ENCODE measurements at places on chromosomes 16 and 17.

DNA sequence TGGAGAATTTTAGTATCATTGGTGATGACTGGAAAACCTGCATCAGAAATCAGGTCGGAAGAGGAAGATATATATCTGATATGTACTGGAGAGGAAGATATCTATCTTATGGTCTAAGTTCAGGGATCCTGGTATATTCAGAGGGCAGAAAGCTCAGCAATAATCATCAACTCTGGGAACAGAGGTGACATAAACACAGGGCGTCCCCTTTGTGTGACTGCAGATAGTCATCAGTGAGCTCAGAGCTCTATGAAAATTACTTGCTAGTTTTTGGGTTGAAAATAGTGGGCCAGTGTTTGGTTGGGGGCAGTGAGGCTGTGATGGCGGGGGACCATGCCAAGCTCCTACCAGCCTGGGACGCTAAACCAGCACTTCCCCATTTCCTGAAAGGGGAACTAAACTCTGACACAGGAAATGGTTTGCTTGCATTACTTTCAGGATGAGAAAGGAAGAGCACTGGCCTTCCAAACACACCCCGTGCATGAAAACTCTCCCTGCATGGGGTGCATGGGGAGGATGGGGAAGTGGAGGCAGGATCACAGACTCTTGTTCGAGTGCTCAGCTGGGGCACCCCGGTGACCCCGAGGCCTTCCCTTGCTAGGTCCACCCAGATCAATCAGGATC lies 15.8 kb downstream of the NOD2 start:
- no peak for DNase-seq

DNA sequence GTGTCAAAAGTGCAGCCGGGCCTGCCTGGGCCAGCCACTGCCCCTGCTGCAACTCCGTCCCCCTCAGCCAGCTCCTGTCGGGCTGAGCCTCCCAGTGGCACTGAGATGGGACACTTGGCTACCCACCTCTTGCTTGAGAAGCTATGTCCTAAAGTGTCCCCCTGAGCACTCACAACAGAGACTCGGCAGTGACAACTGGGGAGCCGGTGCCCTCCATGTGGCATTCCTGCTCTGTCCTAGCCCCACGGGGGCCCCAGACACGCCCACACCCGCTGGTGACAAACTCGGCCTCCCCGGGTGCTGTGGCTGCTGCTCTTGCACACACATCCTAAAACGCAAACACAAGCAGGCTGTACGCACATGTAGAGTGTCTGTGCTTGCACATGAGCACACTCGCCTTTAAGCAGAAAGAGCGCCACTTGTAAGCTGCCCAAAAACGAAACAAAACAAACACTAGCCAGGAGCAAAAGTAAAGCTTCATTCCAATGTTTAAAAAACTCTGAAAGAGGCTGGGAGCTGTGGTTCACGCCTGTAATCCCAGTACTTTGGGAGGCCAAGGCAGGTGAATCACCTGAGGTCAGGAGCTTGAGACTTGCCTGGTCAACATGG lies 253.9 kb downstream of the RBFOX3 start:
- DNase-seq, result no peak

GRCh38 chr17:74832421-74832820 lies 27.3 kb downstream of the GRIN2C start:
- DNase-seq, result no peak

DNA sequence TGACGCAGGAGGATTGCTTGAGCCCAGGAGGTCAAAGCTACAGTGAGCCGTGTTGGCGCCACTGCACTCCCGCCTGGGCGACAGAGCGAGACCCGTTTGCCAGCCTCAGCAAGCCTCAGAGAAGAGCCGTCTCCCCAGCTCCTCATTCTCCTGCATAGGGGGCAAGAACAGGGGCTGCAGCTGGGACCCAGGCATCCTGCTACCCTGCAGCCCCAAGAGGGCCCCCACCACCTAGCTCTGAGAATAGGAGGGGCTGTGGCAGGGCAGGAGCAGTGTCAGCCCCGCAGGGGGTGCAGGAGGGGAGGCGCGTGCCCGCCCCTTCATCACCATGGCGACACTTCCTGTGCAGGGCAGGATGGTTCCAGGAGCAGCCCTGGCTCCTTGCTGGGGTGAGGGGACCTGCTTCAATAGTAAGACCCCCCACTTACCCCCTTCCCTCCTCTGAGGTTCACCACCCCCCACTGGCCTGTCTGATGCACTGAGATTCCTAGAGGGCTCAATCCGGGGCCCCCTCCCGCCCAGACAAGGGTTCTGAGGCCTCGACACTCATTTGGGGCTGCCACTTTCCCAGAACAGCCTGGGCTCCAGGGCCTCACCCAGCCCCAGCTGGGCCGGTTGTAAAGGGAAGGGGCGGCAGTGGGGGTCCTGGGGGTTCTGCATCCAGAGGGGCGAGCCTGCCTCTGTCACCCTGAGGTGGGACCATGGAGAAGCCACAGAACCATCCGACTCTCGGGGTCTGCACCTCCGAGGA lies 20.2 kb downstream of the VASN start:
- no peak for DNase-seq

- no peak for DNase-seq
These were observed 4.8 kb upstream of the ITGA3 start for GRCh38 chr17:50051082-50051576.

DNA sequence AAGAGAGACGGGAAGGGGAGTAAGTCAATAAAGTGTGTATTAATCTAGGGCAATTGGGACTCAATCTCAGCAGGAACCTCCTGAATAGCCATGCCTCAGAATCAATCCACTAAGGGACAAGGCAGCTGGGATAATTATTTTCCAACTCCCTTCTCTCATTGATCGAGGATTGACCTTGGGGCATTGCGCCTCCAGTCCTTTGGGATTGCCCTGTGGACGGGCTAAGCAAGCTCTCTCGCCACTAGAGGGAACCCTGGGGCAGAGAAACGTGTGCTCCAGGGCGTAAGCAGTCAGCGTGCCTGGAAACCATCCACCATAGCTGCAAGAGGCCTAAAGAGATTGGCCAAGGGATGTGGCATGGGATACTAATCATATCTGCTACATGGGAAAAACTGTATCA lies 53.9 kb upstream of the ERCC4 start:
- no peak for DNase-seq

GRCh38 chr17:17159571-17159970 lies 46.6 kb downstream of the PLD6 start:
- no peak for DNase-seq

- DNase-seq, result no peak
These were observed 11.0 kb downstream of the MPO start for GRCh38 chr17:58269557-58270291.

DNA sequence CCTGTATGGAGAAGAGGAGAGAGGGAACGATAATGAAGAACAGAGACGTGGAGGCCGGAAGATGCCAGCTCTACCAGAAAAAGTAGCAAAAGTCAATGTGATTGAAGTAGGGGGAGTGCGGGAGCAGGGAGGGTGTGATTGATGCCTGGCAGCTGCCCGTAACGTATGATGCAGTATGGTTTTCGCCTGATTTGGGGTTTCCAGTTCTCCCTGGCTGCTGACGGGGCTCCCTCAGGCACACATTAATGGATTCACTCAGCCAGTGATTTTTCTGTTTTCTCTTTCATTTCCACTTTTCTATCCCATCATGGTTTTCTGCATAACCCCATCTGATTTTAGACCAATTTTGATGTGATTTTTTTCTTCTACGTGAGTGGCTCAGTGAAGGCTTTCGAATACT lies 62.1 kb downstream of the PRKCA start:
- no peak for DNase-seq

DNA sequence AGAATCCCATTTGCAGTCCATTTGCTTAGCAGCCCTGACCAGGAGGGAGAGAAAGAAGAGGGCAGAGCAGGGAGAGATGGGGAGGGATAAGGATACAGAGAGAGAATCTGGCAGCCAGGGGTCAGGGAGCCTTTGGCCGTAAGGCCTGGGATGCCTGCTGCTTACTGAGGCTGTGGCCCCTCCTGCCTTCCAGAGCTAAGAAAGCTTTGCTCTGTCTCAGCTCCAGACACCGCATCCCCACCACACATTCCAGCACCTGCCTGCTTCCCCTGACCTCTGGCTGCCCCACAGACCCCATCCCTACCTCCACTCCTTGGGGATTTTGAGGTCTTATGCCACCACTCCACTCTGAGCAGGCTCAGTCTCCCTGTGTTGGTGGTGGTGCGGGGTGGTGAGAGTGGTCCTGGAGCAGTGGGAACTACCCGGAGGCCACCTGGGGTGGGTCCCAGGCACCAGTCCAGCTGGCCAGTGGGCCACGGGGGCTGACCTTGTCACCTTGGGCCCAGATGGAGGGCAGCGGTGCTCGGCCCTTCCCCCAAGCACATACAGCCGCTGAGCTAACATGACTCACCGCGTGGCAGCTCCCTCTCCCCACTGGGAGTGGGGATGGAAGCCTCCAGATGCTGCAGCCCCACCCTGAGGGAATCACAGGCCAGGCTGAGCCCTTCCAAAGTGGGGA lies 58.3 kb downstream of the RAI1 start:
- no peak for DNase-seq

DNA sequence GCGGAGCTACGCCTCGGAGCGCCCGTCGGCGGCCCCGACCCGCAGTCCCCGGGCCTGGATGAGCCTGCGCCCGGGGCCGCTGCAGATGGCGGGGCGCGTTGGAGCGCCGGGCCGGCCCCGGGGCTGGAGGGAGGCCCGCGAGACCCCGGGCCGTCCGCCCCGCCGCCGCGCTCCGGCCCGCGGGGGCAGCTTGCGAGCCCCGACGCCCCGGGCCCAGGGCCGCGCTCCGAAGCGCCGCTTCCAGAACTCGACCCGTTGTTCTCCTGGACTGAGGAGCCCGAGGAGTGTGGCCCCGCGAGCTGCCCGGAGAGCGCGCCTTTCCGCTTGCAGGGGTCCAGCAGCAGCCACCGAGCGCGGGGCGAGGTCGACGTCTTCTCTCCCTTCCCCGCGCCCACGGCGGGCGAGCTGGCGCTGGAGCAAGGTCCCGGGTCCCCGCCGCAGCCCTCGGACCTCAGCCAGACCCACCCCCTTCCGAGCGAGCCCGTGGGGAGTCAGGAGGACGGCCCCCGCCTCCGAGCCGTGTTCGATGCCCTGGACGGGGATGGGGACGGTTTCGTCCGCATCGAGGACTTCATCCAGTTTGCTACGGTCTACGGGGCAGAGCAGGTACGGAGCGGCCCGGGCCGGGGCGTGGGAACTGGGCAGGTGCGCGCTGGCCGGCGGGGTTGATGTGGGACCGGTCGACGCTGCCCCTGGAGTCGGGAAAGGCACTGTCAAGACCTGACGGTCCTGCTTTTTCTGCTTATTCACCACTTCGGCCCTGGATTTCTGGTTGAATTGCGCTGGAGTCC lies 861 bp downstream of the RAB11FIP3 start:
- DNase-seq, result no peak

GRCh38 chr16:9094011-9094846 lies 2.8 kb downstream of the HAPSTR1 start:
- DNase-seq, result no peak

DNA sequence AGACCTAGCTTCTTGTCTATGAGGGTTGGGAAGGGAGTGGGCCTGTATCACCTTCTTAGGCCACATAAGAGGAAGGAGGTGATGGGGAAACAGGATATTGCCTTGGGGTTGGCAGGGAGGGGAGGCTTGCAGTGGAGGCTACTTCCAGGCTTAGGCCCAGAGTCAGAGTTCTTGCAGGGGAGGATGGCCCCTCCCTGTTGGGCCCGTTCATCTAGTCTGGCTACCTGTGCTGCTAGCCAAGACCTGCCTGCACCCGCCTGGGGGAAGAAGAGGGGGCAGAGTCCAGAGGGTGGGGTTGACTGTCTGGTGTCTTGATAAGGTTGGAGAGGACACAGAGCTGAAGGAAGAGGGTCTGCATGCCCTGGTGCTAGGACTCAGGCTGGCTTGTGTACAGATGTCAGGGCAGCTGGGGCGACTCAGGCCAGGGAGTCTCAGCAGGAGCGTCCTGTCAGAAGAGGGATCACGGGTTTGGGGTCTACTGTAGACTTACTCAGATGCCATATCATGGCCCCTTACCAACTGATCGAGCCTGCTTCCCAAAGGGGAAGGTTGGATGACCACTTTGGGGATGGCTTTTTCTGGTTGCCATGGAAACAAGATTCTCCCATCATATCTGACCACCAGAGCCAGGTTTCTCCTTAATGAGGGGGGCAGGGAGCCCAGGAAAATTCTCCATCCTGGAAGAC lies 5.3 kb downstream of the KDM6B start:
- DNase-seq, result no peak

DNA sequence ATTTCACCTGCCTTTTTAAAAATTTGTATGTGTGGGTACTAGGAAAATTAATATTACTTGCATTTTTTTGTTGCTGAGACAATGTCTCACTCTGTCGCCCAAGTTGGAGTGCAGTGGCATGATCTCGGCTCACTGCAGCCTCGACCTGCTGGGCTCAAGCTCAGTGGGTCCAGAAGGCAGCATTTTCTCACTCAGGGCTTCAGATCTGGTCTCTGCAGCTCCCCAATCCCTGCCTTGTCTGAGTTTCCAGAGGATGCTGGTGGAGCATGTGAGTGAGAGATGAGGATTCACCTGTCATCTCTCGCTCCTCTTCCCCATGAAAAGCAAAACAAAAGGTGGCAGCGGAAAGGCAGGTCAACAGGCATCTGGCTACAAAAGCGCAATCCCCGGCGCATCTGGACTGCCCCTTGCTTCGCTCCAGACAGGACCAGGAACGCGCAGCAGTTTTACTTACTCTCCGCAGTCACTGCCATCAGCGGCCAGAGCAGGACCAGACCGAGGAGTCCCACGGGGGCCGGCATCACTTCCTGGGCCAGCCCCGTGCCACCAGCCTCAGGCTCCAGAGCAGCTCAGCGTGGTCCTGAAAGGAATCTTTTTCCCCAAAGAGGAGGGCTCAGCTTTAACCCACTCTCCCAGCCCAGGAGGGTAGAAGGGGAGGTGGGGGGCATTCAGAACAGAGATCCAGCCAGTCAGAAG lies 59.9 kb downstream of the LITAF start:
- no peak for DNase-seq

DNA sequence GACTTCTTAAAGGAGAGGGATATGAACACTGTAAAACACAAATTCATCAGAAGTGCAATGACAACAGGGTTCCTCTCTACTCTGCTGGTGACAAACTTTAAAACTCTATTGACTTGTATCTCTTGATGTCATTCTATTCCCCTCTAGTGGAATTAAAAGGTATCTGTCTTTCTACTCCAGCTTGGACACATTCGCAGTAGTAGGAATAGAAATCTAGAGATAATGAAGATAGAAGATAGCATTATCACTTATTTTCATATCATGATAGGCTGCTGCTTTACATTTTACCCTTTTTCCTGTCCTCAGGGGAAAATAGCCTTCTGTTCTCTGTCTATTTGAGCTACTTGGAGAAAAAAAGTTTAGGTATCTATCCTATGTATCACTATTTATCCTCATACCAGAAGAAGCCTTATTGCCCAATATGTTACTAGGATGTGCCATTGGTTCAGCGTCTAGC lies 209.6 kb upstream of the CACNG5 start:
- DNase-seq, result no peak

Measured in stimulated activated CD8-positive, alpha-beta memory T cell treated with anti-CD3 and anti-CD28 coated beads, Interleukin-15, amount 100 ng/mL, for 24 hours (primary cell).